Activated naive CD8-positive, alpha-beta T cell treated with anti-CD3 and anti-CD28 coated beads, Interleukin-2, amount 50 U/mL, for 24 hours (primary cell): ENCODE measurements at places on chromosomes 12 and 14.

DNA sequence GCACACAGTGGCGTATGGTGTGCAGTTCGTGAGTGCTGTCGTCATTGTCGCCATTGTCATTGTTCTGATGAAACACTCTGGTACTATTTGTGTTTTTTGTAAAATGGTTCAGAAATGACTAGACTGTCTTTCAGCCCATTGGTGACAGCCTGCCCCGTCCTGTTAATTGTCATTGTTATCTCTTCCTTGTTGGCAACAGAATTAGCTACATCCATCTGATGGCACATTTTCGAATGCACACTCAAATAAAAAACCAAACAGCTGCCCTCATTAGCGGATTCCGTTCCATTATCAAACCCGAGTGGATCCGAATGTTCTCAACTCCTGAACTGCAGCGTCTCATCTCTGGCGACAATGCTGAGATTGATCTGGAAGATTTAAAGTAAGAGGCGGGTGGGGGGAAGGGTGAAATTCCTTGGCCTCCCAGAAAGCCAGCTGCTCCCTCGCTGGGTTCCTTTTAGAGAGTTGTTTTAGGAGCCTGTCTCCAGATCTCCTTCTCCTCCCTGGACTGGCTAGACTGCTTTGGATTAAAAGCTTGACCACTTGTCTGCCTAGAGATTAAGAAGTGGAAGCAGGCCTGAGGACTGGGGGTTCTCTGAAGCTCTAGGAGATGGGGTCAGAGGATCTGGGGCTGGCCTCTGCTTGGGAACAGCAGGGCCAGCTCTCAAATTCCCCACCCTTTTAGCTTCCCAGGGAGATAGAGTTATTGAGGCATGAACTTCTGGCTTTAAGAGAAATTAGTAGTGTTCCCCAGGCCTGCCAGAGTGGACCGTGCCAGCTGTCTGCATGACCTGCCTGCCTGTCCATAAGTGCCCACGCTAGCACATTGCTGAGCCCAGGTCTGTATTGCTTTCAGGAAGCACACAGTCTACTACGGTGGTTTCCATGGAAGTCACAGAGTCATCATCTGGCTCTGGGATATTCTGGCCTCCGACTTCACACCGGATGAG is 43.3 kb downstream of the MMAB start:
- no peaks in the 10 kb centered on the region for H3K27me3 ChIP-seq
- H3K27ac ChIP-seq, result no peak overlapping the region
- no peak for DNase-seq
- H3K4me1 ChIP-seq, result no peaks in the 10 kb centered on the region
- H3K36me3 ChIP-seq, result peaks cover 5% of the 10 kb centered on the region

DNA sequence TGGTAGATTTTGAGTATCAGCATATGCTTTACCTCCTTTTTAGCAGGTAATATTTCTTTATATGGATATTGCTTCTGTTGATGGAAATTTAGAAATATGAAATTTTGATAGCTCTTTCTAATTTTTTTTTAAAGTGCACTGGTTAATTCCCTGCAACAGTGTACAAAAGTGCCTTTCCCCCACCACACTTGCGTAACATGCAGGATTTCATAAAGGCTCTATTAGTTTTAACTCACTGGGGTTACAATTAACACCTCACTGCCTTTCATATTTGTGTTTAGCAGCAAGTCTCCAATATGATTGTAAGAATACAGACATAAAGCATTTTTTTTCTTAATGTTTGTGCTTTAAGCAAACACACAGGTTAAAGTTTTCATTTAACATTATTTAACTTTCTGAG is 25.6 kb downstream of the MNAT1 start:
- peaks cover 6% of the 10 kb centered on the region for H3K36me3 ChIP-seq
- H3K4me1 ChIP-seq, result peaks cover 34% of the 10 kb centered on the region
- no peak for DNase-seq
- peaks cover 9% of the 10 kb centered on the region for H3K27me3 ChIP-seq

DNA sequence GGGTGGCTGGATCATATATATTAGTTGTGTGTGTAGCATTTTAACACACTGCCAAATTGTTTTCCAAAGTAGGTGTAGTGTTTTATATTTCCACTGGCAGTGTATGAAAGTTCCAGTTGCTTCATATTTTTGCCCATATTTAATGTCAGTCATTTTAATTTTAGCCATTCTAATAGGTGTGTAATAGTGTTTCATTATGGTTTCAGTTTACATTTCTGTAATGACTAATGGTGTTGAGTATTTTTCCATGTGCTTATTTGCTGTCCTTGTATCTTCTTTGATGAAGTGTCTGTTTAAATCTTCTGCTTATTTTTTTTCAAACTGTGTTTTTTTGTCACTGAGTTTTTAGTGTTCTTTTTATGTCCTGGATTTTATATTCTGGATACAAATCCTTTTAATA is 8.7 kb downstream of the TBC1D15 start:
- H3K4me3 ChIP-seq, result no peak overlapping the region
- DNase-seq, result no peak
- H3K27ac ChIP-seq, result peak overlapping the region; percentile 72
- peaks cover 17% of the 10 kb centered on the region for H3K4me1 ChIP-seq
- no peaks in the 10 kb centered on the region for H3K27me3 ChIP-seq

DNA sequence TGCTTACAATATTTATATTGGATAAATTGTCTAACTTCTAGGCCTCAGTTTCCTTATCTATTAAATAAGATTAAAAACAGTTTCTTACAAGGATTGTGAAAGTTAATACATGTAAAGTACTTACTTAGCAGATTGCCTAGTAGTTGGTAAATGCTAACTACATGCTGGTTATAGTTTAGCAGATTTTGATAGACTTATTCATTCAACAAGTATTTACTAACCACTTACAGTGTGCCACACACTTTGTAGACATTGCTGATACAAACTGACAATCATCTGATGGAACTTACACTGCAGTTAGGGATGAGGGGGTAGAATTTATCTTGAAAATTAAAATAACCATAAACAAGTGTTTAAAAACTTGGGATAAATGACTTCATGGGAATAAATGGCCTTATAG is 50.4 kb downstream of the ARID2 start:
- no peak overlapping the region for H3K4me3 ChIP-seq
- H3K36me3 ChIP-seq, result peaks cover 6% of the 10 kb centered on the region
- H3K27ac ChIP-seq, result no peak overlapping the region
- no peaks in the 10 kb centered on the region for H3K27me3 ChIP-seq
- H3K4me1 ChIP-seq, result peaks cover 2% of the 10 kb centered on the region

DNA sequence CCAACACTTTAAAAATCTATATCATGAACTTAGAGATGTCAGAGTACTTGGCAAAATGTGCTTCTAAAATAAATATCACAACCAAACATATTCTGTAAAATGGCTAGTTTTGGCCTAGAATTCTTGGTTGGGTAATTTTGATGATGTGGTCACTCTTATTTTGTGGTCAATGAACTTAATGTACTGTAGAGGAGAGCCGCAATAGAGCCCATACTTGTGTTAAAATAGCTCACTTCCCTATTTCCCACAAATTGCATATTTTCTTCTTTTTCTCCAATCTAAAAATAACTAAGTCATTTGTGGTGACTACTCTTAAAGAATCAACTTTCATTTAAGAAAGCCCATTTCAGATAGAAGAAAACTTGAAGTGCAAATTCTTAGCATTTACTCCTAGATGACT is 619.4 kb downstream of the CCER1 start:
- no peaks in the 10 kb centered on the region for H3K4me1 ChIP-seq
- no peaks in the 10 kb centered on the region for H3K36me3 ChIP-seq
- H3K27me3 ChIP-seq, result no peaks in the 10 kb centered on the region
- DNase-seq, result no peak
- no peak overlapping the region for H3K27ac ChIP-seq
- H3K4me3 ChIP-seq, result no peak overlapping the region

GRCh38 chr12:44431647-44432343 is 444.3 kb downstream of the NELL2 start:
- no peaks in the 10 kb centered on the region for H3K36me3 ChIP-seq
- peaks cover 1% of the 10 kb centered on the region for H3K27me3 ChIP-seq

DNA sequence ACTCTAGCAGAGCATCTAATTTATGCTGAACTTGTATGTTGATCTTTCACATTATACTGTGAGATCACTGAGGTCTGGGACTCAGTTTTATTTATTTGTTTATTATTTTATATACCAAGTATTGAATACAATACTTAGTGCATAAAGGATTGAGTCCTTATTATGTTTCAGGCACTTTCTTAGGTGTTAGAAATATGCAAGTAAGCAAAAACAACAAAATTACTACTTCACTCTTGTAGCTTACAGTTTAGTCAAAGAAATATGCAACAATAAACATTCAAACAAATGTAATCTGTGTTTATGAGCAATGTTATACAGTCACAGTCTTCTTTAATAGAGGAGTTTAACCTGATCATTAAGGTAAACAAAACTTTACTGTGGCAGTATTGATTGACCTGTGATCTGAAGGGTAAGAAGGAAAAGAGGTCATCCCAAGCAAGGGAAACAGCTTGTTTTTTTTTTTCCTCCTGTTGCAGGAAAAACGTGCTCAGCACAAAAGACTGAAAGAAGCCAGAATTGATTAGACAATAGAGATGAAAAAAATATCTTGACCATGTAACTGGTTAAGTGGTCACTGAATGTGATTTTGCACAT is 990.7 kb downstream of the TRHDE start:
- H3K27me3 ChIP-seq, result no peaks in the 10 kb centered on the region
- H3K4me1 ChIP-seq, result no peaks in the 10 kb centered on the region
- H3K27ac ChIP-seq, result no peak overlapping the region
- H3K36me3 ChIP-seq, result no peaks in the 10 kb centered on the region
- H3K4me3 ChIP-seq, result no peak overlapping the region

DNA sequence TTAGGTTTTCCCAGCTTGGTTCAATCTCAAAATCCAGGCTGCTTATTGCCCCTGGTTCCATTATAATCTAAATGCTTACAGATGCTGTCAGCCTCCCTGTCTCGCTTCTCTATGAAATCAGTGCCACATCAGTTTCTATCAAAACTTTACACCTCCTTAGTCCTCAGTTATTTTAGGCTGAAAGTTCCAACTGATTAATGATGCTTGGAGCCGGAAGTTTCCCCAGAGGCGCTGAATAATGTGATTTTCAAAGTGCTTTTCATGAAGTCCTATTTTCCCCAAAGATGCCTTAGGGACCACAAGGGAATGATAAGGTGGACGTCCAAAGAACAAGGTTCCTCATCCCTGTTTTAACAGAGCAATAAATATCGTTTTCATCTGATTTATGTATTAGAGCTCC is 262.4 kb upstream of the RMST start:
- peaks cover 5% of the 10 kb centered on the region for H3K27me3 ChIP-seq
- H3K27ac ChIP-seq, result no peak overlapping the region
- no peak for DNase-seq
- no peaks in the 10 kb centered on the region for H3K4me1 ChIP-seq
- H3K4me3 ChIP-seq, result no peak overlapping the region

DNA sequence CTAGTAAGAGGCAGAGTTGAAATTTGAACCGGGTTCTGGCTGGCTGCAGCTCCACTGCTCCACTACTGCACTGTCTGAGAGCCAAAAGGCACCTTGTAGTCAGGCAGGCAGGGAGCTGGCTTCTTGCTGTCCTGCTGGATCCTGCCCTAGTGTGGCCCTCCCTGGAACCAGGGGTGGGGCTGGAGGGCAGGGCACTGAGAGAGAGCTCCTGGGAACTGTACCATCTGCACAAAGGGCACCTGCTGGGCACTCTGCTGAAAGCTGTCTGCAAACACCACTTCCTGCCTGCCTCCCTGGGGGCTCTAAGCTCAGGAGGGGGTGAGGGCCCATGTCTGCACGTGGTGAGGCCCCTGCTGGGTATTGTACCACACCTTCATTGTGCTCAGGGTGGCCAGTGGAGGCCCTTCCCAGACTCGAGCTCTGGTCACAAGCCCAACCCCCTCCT is 19.0 kb upstream of the TCL1B start:
- H3K27me3 ChIP-seq, result peaks cover 5% of the 10 kb centered on the region
- H3K4me1 ChIP-seq, result peaks cover 13% of the 10 kb centered on the region
- H3K27ac ChIP-seq, result no peak overlapping the region
- DNase-seq, result no peak
- no peak overlapping the region for H3K4me3 ChIP-seq
- H3K36me3 ChIP-seq, result no peaks in the 10 kb centered on the region

- peaks cover 2% of the 10 kb centered on the region for H3K27me3 ChIP-seq
- H3K4me3 ChIP-seq, result peak overlapping the region; percentile 100
- peaks cover 35% of the 10 kb centered on the region for H3K36me3 ChIP-seq
- peak overlapping the region; percentile 98 for H3K27ac ChIP-seq
- peaks cover 37% of the 10 kb centered on the region for H3K4me1 ChIP-seq
Measured at GRCh38 chr12:51048661-51049251, 629 bp downstream of the LETMD1 start.

- no peak overlapping the region for H3K4me3 ChIP-seq
- H3K36me3 ChIP-seq, result no peaks in the 10 kb centered on the region
- H3K27ac ChIP-seq, result no peak overlapping the region
- peaks cover 6% of the 10 kb centered on the region for H3K27me3 ChIP-seq
- DNase-seq, result no peak
- no peaks in the 10 kb centered on the region for H3K4me1 ChIP-seq
Measured at GRCh38 chr14:58055497-58056010, 96.5 kb downstream of the ARMH4 start.

DNA sequence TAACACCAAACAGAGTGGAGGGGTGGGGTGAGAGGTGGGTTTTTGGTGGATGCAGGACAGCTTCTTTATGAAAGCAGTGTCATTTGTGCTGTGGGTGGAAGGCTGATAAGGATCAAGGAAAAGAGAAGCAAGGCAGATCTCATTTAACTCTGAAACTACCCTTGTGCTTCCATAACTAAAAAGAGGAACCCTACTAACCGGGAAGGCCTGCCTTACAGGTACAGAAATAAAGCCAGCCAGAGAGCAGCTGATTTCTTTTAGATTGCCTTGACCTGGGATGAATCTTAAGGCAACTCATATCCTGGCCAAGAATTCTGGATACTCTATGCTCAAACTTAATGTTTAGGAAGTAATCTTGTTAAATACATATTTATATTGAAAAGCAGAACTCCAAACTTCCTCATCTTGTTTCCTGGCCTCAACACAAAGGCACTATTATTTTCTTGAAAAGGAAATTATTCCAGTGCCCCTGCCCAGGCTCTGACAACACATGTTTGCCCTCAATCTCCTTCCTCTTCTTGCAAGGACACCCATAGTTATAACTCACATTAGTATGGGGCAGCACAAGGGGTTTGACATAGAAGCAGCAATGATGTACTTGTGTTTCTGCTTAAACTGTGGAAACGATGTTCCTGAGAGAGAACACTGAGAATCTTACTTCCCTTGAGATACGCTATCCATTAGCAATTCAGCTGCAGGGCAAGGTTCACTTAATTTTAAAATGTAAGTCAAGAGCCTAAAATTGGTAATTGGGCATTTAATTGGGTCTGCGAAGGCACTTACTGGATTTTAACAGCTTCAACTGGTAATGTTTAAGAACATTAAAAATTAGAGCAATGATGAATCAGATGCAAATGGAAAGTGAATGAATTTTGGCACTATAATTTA is 173.7 kb downstream of the STXBP6 start:
- no peak overlapping the region for H3K4me3 ChIP-seq
- H3K4me1 ChIP-seq, result no peaks in the 10 kb centered on the region
- H3K36me3 ChIP-seq, result no peaks in the 10 kb centered on the region
- H3K27ac ChIP-seq, result no peak overlapping the region
- no peak for DNase-seq
